ENCODE measurements at places on chromosomes 12 and 14.

DNA sequence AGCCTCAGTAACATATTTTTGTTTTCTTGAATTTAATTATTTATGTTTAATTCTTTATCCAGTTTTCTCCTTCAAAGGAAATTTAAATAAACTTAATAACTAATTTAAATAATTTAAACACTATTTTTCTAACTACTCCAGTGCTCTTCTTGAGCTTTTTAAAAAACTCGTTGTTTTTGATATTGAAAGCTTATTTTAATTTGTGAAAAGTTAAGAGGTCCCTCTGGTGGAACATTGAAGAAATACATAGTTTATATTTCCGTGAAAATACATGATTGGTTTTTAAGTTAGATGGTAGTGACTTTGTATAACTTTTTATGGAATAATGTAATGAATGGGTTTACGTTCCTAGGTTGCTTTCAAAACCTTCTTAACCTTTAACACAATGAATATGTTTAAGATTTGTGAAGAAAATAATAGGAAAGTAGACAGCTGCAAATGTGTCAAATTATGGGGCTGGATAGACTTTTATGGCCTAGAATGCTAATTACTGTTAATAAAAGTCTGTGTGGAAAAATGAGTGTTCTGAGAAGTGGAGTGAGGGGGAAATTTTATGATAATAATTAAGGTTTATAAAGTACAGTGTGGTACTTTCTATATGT, 45.9 kb upstream of the MSRB3 start:
- no peak for DNase-seq

GRCh38 chr12:13084898-13085640, 18.4 kb downstream of the GSG1 start:
- no peak for DNase-seq

GRCh38 chr14:36784541-36784940, 122.9 kb downstream of the PAX9 start:
- DNase-seq: no peak

GRCh38 chr14:90508536-90509254, 111.9 kb downstream of the CALM1 start:
- DNase-seq: no peak

GRCh38 chr12:62211510-62211909, 48.7 kb upstream of the USP15 start:
- no peak for DNase-seq

DNA sequence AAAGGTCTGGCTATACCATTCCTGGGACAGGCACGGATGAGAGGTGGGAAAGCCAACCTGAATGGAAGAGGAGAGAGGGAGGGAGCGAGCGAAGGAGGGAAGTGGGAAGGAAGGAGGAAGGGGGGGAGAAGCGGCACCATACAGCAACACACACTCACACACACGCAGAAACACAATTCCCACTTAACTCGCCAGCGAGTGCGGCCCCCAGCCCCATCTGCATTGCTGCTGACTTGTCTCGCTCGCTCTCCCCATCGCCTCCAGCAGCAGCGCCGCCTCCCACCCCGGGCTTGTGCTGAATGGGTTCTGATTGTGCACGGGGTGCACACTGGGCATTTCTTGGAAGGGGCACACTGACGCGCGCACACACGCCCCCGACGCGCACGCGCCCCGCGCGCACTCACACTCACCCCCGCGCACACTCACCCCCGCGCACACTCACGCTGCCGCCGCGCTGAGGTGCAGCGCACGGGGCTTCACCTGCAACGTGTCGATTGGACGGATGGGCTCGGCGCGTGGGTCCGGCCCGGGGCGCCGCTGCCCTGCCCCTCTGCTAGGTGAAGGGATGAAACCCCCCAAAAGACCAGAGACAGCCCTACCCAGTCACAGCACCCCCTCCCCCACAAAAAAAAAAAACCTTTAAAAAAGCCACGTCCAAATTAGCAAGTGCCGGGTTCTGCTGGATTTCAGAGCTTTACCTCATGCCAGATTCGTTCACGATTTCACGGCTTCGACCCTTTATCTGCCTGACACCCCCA, 685 bp downstream of the GRIN2B start:
- no peak for DNase-seq

DNA sequence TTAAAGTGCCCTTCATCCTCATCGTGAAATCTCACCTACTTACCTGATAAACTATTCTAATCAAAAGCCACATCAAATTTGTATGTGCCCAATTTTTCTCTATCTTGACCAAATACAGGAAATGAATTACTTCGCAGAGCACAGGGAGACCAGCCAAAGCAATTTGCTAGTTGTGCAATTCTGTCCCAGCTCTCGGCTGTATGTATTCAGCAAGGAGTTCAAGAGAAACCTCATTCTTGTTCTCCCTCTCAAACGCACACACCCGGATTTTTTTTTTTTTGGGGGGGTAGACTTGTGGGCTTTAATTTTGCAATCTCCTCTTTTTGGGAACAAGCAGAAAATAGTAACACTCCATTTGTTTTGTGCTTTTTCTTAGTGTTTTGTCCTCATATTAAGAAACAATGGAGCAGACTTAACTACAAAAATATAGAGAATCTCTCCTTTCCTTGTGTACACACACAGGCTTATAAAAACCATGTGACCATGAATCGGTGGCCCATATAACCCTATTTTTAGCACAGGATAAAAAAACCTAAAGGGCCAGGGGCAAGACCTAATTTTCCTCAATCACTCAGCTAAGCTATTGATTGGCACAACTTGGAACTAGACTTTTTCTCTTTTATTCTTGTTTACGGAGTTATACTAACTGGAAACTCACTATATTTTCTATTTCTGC, 64.2 kb downstream of the MBIP start:
- DNase-seq: no peak

DNA sequence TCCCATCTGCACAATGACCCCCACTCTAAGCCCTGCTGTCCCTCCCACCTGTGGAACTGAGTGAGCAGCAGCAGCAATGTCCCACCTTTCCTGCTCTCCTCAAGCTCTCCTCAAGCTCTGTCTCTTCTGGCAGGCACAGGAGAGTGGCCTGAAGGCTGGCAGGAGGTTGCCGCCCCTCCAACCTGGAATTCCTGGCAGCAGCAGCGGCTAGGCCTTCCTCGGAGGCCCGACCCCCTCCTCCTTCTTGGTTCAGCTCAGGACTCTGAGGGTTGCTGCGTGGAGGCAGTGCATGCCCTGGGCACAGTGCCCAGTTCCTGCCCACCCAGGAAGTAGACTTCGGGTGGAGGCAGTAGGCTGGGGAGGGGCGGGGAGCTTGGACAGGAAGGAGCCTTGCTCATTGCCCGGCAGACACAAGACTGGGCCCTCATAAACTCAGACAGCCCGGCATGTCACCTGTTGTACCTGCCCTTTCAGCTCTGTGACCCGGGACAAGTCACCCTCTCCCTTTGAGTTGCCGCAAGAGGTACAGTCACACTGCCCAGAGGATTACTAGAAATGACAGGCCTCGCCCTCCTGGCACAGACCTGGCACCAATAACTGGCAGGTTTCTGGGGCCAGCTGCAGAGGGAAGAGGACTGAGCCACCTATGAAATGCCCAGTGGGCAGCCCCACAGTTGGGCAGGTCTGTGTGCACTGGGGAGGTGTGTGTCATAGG, 2.1 kb upstream of the SERPINA1 start:
- no peak for DNase-seq

DNA sequence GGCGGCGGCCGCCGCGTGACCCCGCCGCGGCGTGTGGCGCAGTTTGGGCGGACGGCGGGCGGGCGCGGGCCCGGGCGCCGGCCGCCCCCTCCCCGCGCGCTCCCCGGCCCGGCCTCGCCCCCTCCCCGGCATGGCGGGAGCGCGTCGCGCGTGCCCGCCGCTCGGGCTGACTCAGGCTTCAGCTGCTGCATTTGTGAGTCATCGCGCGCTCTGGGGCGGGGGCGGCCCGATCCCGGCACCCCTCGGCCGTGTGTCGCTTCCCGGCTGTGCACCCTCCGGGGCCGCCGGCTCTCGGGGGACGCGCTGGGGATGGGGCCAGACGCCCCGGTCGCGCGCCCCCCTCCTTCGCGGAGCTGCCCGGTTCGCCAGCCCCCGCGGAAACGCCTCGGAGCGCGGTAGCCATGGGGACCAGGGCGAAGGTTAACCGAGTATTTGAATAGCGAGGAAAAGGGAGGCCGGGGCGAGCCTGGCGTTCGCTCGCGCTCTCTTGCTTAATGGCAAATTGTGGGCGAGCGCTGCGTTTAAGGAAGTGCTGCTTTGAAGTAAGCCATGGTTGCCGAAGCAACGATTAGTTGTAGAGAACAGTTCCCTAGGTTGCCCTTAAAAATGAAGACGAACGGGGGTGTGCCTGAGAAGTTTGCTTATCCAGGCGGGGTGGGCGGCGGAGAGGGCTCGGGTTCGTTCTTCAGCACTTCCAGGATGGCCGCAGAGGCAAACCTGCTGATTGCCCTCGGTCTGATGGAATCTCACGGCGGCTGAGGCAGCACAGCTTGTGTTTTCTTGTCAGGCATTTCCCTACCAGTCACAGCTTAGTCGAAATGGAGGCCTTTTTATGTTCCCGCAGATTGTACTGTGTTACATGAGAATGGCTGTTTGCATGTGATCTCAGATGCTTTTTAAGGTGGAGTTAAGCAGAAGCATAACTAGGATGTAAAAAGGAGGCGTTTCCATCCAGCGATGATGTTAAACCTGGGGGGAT, 896 bp downstream of the EIF5 start:
- no peak for DNase-seq

- peak; percentile 72 for DNase-seq
These were observed 2.1 kb downstream of the VASH1 start for GRCh38 chr14:76763096-76764041.

All from NCI-H1694 (cell line).